LHCN-M2 (cell line): ENCODE measurements at places on chromosomes 16 and 17. TPM values are rescaled to one million over a fixed set of nuclear protein-coding genes. Genes with fewer than 3 reads are reported as not detected.

DNA sequence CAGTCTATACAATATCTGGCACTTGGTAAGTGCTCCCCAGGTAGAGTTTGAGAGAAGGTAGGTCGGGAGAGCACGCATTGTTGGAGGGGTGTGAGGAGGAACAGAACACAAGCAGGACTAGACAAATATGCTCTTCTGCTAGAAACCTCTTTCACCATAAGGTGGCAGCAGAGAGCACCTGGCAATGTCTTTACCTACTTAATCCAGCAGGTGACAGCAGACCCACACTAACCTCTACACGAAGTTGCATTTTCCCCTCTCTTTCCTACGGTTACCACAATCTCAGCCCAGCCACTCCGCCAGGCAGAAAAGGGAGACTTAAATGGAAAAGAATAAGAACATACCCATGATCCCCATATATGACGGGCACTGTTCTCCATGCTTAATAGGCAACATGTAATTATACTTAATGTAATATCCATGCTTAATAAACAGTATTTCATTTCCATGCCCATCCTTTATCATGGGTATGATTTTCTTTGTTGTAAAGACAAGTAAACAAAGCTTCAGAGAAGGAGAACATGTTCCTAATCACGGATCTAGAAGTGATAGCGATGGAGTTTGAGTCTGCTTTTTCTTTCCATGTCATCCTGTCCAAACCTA lies 55.1 kb upstream of the CCL2 start:
- DNase-seq = peak; percentile 59

Gene ZP2
- total RNA-seq = not detected in 2 replicates

Gene AXIN2
- 1.3 and 1.4 TPM in 2 replicates for total RNA-seq

Gene KRT25
- not detected in 2 replicates for total RNA-seq

DNA sequence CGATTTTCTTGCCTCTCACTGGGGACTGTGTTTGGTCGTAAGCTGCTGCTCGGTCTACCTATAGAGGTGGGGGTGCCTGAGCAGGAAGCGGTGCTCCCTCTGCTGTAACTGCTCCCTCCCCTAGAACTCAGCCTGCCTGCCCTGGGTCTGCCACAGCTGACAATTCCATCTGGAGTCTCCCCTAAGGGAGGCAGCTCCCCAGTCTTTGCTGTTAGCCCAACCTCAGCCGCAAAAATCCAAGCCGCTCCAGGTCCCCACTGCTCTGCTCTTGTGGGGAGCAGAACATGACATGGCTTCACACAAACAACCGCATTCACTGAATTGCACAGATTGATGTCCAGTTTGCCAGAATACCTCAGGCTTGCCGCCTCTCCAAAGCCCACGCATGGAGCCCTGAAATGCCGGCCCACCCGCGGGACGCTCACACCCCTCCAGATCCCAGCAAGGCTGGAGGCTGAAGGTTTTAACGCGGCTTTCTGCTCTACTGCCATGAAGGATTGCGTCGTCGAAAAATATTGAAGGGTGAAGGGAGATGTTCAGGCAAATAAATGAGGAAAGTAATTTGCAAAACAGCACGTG lies 221.5 kb upstream of the FOXF1 start:
- no peak for DNase-seq

GRCh38 chr17:17264430-17264829 lies 16.6 kb downstream of the COPS3 start:
- DNase-seq = no peak

DNA sequence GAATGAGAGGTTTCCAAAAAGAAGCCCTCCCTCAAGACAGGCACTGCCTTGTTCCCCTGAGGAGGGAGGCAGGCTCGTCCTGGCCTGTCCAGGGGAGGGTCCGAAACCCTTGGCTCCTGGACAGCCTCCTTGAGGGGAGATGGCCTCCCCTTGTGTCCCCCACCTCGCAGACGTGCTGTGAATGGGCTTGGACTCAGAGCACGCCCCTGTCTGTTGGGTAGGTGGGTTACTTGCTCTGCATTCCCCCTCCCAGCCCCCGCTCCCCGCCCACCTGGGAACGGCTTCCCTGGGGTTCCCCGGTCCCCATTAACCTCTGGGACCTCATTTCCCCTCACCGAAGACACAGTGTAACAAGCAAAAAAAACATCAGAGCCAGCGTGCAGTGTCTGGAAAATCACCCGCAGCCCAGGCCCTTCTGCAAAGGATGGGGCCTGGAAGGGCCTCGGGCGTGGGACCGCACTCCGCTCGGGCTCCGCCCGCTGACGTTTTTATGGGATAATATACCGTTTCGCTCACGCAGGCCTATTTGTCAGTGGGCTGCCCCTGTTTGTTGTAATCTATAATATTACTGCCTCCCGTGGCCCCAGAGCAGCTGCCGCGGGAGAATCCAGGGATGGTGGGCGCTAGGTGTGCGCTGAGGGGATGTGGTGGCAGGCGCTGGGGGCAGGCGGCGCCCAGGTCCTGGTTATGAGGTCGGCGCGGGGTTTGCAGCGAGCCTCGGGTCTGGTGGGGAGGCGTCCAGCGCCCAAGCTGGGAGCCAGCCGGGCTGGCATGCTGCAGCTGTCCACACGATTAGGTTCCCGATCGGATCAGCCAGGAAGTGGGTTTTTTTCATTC lies 11.1 kb downstream of the BAHCC1 start:
- DNase-seq = peak; percentile 62

- no peak for DNase-seq
Observed at GRCh38 chr17:48490451-48490892, 40.3 kb downstream of the HOXB1 start.

- DNase-seq = peak; percentile 19
Observed at GRCh38 chr16:11253009-11253994, 2.7 kb downstream of the SOCS1 start.

DNA sequence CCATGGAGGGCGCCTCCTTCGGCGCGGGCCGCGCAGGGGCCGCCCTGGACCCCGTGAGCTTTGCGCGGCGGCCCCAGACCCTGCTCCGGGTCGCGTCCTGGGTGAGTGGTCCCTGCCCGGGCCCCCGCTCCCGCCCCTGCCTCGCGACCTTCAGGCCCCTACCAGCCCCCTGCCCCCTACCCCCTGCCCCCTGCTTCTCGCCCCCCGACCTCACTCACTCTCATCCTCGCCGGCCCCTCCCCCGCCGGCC lies 256 bp downstream of the SYNGR3 start:
- DNase-seq = no peak

DNA sequence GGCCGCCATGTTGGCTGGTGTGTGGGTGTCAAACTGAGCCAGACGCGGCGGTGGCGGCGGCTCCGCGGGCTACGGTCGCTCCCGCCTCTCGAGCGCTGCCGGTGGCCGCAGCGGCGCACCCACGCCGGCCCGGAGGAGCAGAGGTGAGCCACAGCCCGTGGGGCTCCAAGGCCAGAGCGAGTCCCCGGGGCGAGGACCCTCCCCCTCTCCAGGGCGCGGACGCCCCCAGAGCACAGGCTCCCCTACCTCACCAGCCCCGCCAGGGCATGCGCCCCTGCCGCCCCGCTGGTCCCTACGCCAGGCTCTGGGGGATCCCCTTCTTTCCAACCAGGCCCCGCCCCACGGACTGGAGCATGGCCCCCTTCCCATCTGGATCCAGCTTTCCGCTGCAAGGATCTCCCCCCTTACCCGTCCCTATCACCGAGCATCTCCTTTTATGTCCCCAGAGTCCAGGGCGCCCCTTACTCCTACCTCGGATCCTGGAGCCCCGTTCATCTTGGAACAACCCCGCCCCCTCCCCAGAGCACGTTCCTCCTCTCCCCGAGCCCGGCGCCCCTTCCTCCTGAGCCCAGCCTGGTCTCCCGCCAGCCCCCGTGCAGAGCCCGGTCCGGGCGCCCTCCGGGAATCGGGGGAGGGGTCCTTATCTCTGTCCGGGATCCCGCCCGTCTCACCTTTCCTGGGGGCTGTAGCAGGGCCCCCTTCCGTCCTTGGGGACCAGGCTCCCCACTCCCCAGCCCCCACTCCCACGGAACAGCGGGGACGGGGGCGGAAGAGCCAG lies 412 bp downstream of the EPN2 start:
- DNase-seq = no peak

DNA sequence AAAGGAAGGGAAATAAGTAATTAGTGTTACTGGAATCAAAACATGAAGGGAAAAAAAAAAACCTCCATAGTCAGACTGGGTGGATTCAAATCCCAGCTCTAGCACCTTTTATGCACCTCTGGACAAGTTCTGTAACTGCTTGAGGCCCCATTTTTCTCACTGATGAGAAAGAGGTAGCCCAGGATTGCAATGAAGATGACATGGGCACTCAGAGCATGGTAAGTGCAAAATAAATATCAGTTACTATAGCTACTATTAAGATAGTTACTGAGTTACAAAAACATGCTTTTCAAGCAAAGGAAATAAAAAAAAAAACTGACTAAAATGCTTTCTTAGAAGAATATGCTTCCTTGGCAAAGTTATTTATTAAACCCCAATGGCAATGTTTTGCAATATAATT lies 58.8 kb downstream of the CEP95 start:
- DNase-seq = no peak

DNA sequence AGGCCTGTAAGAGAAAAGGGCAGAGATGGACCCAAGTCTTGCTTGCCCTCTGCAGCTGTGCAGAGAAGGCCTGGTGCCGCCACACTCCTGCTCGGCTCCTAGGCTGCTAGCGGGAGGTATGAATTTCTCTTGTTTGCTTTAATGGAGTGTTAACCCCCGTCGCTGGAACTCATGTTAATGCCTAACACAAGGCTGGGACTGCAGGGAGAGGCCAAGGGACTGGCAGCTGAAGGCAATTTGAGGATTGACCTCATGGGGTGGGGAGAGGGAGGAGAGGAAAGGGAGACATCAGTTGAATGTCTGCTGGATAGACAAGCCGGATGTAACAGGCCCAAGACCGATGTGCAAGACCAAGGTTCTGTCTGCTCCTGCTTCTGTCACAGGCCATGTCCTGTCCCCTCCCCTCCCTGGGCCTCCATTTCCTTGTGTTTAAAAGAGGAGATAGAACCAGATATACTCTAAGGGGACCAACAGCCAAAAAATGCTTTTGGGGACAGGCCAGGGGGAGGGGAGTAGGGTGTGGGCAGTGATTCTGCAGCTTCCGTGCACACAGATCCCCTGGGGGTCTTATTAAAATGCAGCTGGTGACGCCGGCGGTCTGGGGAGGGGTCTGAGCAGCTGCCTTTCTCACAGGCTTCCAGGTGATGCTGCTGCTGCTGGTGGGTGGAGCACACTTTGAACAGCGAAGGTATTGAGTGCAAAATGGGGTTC lies 46.7 kb upstream of the TBX2 start:
- DNase-seq = no peak

DNA sequence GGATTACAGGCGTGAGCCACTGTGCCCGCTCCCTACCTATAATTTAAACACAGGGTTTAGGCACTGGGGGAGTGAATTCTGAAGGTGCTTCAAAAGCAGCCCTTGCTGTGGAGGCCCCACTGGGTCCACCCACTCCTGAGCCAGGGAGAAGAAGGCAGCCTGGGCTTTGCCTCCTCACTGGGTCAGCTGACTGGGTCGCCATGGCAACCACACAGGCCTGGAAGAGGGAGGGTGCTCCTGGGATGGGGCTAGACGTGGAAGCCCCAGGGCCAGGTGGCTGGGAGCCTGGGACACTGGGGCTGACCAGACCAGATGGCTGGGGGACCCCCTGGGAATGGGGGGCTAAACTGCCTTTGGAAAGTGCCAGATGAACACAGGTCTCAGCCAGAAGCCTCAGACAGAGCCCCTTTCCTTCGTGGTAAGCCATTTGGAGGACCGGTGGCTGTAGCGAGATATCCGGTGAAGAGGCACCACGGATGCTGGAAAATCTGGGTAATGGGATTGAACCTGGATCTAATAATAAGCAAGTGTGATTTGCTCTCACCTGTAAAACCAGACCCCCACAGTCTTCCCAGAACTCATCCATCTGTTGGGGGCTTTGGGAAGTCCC lies 32.9 kb downstream of the TRARG1 start:
- DNase-seq = no peak

DNA sequence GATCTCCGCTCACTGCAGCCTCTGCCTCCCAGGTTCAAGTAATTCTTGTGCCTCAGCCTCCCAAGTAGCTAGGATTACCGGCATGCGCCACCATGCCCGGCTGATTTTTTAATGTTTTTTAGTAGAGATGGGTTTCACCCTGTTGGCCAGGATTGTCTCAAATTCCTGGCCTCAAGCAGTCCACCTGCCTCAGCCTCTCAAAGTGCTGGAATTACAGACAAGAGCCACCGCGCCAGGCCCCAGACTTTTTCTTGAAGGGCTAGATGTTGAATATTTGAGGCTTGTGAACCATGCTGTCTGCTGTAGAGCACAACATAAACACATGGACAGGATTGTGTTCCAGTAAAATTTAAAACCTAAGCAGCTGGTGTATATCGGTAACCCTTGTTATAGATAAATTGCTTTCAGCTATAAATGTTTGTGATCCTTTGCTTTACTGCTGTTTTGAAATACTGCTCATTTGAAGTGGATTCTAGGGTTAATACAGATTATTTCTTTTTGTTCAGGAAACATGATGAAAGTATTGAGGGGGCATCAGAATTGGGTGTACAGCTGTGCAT lies 12.4 kb downstream of the WSB1 start:
- DNase-seq = no peak

- DNase-seq = no peak
Observed at GRCh38 chr17:71799657-71800056, 321.2 kb upstream of the SOX9 start.

GRCh38 chr17:18146259-18146658 lies 37.4 kb upstream of the ALKBH5 start:
- DNase-seq = no peak

- no peak for DNase-seq
Observed at GRCh38 chr17:34163123-34163522, 92.0 kb upstream of the CCL2 start.

Gene TP53TG3
- total RNA-seq = 1.1 TPM in 1 of 2 replicates, not detected in the other

Gene EPX
- not detected in 2 replicates for total RNA-seq
